Peyer's patch (tissue), 4 donors: ENCODE measurements at places on chromosomes 12 and 14.

- no peak for DNase-seq
Measured at GRCh38 chr12:125015680-125016310, 22.4 kb downstream of the BRI3BP start.

- no peak for DNase-seq
Measured at GRCh38 chr12:54038871-54039414, 6.1 kb downstream of the HOXC5 start.

DNA sequence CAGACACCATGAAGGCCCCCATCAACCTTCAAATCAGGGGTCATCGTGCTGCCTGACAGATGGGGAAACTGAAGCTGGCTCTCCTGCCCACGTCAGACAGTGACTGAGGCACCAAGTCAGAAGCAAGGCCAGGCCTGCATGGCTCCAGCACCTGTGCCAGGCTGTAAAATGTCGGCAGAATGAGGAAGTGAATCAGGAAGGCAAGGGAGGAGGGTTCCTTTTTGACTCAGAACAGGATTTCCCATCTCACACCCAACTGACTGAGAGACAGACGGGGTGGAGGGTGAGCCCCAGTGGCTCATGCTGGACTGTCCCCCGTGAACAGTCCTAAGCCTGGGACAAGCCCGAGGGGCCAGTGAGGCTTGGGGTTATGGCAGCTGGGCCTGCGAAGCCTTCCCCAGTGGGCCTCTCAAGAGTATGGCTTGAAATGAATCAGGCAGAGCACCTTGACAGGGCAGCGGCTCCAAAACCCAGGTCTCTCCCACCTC is 20.9 kb downstream of the SYNE3 start:
- DNase-seq: peak; percentile 79

DNA sequence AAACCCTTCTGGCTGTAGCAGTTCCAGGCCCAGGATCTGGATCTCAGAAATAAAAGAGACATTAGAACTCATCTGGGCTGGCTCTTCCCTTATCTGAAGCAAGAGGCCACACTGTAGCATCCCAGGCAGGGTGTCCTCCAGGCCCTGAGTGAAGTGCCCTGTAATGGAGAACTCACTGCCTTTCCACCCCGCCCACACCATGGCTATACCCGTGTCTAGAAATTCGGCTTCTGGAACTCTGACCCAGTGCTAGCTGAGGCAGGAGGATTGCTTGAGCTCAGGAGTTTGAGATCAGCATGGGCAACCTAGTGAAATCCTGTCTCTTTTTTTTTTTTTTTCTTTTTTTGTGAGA is 23.5 kb upstream of the PLEKHG3 start:
- no peak for DNase-seq

DNA sequence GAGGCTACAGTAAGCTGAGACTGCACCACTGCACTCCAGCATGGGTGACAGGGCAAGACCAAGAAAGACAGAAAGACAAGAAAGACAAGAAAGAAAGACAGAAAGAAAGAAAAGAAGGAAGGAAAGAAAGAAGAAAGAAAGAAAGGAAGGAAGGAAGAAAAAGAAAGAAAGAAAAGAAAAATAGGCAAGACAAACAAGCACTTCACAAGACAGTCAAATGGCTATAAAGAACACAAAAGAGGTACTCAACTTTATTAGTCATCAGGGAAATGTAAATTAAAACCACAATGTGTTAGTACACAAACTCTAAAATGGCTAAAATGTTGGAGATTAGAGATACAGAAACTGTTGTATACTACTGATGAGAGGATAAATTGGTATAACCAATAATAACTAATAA is 6.6 kb downstream of the ATXN3 start:
- DNase-seq: no peak

DNA sequence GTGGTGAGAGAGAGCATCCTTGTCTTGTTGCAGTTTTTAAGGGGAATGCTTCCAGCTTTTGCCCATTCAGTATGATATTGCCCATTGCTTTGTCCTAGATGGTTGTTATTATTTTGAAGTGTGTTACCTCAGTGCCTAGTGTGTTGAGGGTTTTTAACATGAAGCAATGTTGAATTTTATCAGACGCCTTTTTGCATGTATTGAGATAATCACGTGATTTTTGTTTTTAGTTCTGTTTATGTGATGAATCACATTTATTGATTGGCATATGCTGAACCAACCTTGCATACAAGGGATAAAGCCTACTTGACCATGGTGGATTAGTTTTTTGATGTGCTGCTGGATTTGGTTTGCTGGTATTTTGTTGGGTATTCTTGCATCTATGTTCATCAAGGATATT is 302.3 kb upstream of the G2E3 start:
- no peak for DNase-seq

GRCh38 chr12:51977320-51977753 is 25.8 kb downstream of the ACVR1B start:
- no peak for DNase-seq

GRCh38 chr14:98591161-98591560 is 680.8 kb downstream of the BCL11B start:
- DNase-seq: no peak

- DNase-seq: no peak
Measured at GRCh38 chr12:129332286-129332685, 479.0 kb downstream of the GLT1D1 start.

GRCh38 chr14:88481794-88482193 is 73.0 kb downstream of the PTPN21 start:
- DNase-seq: no peak

GRCh38 chr12:27898022-27898421 is 74.5 kb downstream of the PTHLH start:
- DNase-seq: no peak

GRCh38 chr12:74751441-74751840 is 213.8 kb downstream of the ATXN7L3B start:
- DNase-seq: no peak

DNA sequence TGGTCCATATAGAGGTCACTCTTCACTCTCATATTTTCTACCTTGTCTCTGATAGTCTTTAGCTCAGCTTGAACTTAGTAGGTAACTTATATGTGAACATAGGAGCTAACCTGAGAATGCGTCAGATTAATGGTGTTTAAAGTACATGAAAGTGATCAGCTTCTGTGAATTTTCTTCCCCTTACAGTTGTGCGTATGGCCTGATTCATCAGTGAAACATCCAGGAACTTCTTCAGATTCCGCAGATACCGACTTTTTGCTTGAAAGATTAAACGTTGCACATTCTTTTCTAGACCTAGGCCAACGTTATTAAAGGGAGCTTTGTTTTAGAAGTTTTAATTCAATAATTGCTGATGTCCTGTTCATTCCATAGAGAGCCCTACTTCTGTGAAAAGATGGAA is 1945.1 kb upstream of the SEL1L start:
- DNase-seq: no peak

- DNase-seq: no peak
Measured at GRCh38 chr12:109057376-109057775, 5.0 kb downstream of the USP30 start.

- DNase-seq: no peak
Measured at GRCh38 chr12:13686260-13686659, 295.1 kb downstream of the GRIN2B start.

GRCh38 chr14:52840877-52841276 is 49.5 kb upstream of the GNPNAT1 start:
- no peak for DNase-seq

- DNase-seq: no peak
Measured at GRCh38 chr12:115354007-115354890, 670.3 kb upstream of the TBX3 start.

- DNase-seq: no peak
Measured at GRCh38 chr14:106681161-106681560, 1154.8 kb downstream of the TMEM121 start.

- no peak for DNase-seq
Measured at GRCh38 chr12:125503128-125503527, 437.9 kb downstream of the AACS start.

GRCh38 chr14:22007784-22008412 is 334.3 kb upstream of the OR4E1 start:
- DNase-seq: no peak

DNA sequence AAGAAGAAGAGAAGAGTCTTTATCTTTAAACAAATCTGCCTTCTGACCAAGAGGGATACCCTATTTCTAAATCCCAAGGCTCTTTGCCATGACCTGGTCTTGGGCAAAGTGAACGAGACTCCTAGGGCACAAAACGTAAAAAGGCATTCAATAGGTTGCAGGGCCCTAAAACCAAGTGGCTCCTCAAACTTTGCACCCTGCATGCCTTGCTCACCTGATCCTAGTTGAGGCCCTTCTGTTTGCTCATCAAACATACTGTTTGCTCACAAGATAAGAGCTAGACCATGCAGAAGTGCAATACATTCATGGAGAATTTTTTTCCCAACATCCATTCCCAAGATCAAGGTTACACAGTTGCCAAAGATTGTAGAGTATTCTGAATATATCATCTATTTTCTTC is 7.9 kb upstream of the PRH1 start:
- DNase-seq: no peak

GRCh38 chr12:48744251-48745008 is 27.9 kb upstream of the CCNT1 start:
- DNase-seq: no peak

- DNase-seq: no peak
Measured at GRCh38 chr14:19975291-19975690, at the start of gene OR4K15. TSS of gene OR4K15 (plus strand) at chr14:19975591. CDS start at chr14:19975591, 0 bp downstream.

DNA sequence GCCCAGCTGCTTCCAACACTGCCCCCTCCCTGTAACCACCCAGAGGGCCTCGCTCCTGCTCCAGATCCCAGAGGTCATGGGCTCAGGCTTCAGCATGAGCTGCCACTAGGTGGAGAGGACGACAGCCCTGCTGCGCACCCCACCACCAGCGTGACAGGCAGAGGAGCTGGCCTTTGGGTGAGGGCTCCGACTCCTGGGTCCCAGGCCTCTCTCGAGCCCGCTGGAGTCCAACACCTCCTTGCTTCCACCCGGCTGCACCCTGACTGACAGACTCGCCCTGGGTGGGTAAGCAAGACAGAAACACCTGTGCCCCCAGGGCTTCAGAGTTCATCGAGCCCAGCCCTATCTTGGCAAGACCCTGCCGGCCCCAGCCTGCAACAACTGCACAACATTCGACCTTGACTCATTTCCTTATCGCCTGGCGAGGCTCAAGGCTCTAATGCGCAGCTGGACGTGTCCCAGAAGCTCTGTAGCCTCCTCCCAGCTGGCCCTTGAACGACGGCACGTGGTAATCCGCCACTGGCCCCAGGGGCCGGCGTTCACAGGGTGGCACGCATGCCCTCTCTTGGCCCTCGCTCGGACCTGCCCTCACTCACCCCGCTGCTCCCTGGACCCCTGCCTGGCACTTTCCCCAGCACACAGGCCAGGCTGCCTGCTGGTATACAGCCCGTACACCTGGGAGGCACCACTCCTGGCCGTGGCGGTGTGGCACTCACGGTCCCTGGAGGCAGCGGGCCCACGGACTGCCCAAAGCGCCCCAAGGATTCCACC is 28.0 kb downstream of the VPS37B start:
- DNase-seq: peak; percentile 88

- no peak for DNase-seq
Measured at GRCh38 chr12:39365364-39366001, 77.4 kb downstream of the KIF21A start.

DNA sequence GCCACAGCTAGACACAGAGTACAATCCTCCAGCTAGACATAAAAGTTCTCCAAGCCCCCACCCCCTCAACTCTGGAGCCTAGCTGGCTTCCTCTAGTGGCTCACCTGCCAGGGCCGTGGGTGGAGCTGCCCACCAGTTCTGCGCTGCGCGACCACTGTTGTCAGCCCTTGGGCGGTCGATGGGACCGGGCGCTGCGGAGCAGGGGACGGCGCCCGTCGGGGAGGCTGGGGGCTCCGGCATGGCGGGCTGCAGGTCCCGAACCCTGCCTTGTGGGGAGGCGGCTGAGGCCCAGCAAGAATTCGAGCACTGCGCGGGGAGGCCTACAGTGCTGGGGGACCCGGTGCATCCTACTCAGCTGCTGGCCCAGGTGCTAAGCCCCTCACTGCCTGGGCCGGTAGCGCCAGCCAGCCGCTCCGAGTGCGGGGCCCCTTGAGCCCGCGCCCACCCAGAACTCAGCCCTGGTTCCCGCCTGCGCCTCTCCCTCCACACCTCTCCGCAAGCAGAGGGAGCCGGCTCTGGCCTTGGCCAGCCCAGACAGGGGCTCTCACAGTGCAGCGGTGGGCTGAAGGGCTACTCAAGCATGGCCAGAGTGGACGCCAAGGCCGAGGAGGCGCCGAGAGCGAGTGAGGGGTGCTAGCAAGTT is 51.0 kb downstream of the RTN1 start:
- no peak for DNase-seq
